ENCODE measurements at places on chromosomes 4 and X. TPM values are rescaled to one million over a fixed set of nuclear protein-coding genes. Genes with fewer than 3 reads are reported as not detected.

Gene OPRPN
- total RNA-seq, result not detected

DNA sequence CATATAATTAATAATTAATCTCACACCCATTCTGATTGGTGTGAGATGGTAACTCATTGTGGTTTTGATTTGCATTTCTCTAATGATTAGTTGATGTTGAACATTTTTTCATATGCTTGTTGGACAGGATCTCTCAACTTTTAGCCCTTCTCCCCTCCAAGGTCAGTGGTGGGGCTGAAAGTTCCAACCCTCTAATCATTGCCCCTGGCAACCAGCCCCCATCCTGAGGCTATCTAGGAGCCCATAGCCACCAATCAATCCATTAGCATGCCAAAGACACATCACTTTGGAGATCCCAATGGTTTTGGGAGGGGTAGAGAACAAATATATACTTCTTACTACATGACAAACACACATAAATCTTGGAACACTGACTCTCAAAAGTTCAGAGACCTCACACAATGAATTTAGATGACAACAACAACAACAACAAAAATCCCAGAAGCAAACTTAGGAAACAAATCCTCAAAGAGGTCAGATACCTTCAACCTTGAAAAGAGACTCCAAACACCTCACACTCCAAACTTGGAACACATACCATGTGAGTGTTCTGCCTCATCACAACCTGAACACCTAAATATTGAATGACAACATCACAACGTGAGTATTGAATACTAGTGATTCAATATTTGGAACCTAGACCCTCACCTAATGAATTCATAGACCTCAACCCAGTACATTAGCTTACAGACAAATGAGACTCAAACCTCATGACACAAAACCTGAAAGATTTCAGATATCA, 19.0 kb upstream of the PAGE4 start:
- no peak for DNase-seq

DNA sequence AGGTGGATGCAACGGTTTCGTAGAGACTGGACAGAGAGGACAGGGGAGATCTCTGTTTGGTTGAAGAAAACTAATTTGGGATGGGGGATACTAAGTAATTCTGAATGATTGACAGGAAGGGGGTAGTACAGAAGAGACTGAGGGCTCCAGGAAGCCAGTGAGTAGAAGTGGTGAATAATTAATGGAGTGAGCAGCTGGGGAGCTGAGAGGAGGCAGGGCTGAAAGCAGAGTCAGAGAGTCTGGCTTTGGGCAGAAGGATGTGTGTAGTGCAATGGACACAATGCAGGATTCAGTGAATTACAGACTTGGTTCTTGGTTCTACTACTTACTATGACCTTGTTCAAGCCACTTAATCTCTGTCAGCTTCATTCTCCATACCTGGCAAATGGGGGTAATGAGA, 161.7 kb downstream of the RBMX2 start:
- DNase-seq, result no peak

GRCh38 chr4:10002278-10002677, 19.0 kb downstream of the SLC2A9 start:
- DNase-seq, result no peak

DNA sequence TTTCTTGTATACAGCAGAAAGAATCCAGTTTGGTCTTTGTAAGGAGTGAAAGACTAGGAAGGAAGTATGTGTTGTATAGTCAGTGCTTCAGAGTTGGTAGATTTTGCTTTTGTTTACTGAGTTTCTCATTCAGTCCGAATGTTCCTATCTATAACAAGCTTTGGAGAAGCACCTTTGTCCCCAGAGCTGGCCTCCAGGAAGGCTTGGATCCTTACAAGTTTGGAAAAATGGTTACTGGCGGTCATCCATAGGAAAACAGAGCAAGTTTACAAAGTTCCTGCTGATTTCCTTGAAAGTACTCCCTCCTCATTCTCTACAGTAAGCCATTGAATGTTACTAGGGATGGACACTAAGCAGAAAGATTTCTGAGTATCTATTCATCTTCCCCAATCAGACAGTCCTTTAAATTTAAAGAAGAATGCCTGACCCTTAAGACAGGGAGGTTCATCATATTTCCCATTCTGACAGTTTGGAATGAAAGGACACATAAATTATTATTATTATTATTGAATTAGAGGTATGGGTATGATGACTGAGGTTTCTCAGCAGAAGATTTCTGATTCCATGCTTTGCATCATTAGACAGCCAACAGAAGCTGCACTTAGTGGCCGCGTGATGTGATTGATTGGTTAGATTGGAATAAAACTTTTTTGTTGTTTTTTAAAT, 35.8 kb downstream of the FAT4 start:
- DNase-seq, result no peak

- peak; percentile 40 for DNase-seq
These were observed 263.0 kb upstream of the RPS6KA3 start for GRCh38 chrX:20529711-20530110.

- DNase-seq, result no peak
These were observed 170.6 kb upstream of the EDNRA start for GRCh38 chr4:147310312-147310711.

Gene GSX2
- total RNA-seq, result not detected

Gene UGDH
- total RNA-seq, result 194 TPM

All from fibroblast of the aortic adventitia (primary cell).